ENCODE measurements at places on chromosomes 4 and X. TPM values are rescaled to one million over a fixed set of nuclear protein-coding genes. Genes with fewer than 3 reads are reported as not detected.

Gene GPRIN3
- total RNA-seq: 22.9 TPM

GRCh38 chrX:110046001-110046400 is 43.1 kb downstream of the TMEM164 start:
- DNase-seq: no peak

DNA sequence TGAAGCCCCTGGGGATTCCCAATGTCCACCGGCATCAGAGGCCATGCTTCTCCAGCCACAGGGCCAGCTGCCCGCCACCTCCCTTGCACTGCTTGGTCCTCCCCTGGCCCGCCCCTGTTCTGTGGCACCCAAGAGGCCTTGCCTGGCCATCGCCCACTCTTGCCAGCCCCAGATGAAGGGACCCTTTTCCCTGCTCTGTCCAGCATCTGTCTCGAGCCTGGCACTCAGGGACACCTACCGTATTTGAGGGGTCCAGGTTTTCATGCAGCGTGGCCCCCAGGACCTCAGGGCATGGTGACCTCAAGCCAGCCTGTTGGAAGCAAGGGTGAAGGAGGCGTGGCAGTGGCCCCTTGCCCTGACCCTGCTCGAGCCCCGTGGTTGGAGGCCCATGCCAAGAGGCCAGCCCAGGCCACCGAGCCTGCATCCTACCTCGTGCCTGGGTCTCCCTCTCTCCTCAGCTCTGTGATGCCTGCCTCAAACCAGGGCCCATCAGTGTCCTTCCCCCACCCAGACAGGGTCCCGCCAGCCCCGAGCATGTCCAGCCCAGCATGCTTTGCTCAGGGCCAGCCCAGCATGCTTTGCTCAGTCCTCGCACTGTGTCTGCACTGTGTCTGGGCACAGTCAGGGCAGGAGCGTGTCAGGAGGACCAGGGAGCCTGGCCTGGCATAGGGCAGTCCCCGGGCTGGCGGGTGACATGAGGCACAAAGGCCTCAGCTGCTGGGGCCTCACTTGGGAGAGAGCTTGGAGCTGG is 14.3 kb upstream of the FGFR3 start:
- DNase-seq: no peak

Gene FRYL
- total RNA-seq: 51.8 TPM

GRCh38 chrX:107818900-107819521 is 6.7 kb upstream of the MID2 start:
- DNase-seq: no peak

DNA sequence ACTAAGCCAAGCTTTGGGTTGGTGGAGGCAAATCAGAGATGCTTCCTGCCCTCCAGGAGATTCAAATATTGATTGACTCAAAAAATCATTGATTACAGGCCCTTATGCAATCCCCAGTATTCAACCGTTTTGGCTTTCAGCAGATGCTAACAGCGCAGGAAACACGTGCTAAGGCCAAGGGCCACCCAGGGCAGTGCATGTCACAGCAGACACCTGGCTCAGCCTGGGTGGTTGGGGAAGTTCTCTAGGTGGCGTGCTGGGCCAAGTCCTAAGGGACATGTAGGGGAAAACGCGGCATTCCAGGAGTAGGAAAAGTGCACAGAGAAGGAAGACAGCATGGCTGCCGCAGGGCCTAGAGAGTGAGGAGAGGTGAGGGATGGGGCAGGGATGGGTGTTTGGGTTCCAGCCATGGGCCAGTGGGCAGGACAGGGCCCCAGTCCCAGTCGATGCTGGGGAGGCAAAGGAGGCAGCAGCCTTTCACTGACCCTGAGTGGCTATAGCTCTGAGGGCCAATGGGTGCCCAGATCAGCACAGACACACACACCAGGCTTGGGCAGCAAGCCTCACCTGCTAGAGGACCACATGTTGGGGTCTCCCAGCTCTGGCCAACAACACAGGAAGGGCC is 239.1 kb downstream of the EVC2 start:
- no peak for DNase-seq

- no peak for DNase-seq
These were observed 16.6 kb downstream of the RBBP7 start for GRCh38 chrX:16853537-16853936.

DNA sequence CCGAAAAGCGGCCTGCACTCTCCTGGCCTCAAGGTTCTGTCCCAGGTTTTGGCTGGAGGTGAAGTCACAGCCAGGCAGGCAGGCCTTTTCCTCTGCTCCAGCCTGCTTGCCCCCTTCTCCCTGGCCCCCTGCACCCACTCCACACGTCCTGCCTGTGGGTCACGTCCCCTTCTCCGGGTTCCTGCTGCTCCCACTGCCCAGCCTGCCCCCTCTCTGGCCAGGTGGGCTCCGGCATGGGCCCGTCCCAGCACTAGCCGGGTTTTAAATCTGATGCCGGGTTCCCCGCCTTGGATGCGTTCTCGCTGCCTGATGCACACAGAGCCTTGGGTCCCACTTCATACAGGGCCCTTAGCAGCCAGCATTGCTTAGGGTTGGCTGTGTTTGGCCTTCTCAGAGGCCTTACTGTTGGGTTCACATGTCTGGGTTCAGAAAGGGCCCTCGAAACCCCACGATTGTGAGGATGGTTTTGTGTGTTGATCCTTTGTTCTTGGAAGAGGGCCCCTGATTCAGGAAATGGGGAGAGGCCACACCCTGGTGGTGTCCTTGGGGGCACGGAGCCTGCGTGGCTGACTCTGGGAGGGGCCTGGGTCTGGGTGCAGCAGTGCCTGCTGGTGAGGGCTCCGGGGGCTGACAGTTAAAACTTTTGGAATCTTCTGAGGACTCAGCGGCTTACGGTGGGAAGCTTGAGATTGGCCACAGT is 6.0 kb downstream of the CPZ start:
- DNase-seq: no peak

Gene ARHGAP4
- total RNA-seq: 24.2 TPM

Gene IL2
- not detected for total RNA-seq

GRCh38 chr4:91758487-91758886 is 545.3 kb upstream of the GRID2 start:
- no peak for DNase-seq

DNA sequence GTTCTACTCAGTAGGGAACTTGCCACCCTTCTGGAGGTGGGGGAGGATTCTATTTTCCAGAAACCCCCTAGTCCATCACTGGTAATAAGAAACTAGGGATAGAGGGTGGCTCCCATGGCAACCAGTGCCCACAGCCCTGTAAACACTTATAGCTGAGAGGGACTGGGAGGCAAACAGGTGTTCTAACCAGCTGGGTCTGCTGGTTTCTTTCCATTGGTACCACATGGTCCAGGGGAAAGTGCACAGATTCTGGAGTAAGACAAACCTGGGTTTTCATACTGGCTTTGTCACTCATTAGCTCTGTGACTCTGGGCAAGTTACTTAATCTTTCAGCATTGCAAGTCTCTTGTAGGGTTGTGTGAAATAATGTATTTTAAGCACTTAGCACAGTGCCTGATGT is 26.9 kb downstream of the IGSF1 start:
- no peak for DNase-seq

DNA sequence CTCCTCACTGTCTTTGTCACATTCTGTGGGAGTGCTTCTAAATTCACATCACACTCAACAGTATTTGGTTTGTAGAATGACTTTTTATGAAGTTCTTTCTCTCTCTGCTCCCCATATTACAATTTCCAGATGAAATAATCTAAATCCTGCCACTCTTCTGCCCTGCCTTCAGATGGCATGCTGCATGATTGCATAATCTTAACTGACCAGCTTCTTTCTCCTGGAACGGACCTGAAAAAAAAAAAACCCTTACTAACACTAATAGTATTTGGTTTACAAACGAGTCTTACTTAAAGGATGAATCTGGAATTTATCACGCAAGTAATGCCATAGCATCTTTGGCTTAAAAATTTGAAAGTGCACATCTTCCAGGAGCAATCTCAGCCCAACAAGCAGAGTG is 272.3 kb downstream of the NAF1 start:
- no peak for DNase-seq

DNA sequence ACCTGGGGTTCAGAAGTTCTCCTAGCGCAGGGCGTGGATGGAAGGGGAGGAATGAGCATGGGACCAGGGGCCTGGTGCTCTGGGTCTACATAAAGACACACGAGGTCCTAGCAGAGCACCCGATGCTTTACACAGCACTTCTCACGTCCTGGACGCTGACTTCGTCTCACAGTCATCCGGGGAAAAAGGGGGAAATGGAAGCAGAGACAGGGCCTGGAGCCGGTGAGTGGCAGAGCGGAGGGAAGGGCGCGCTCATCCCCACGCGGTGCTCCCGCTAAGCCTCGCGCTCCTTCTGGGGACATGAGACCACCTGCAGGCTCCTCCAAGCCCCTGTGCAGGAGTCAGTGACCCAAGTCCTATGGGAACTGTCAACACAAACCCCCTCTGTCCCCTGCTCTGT is 157.7 kb downstream of the AFAP1 start:
- DNase-seq: no peak
